NCI-H460 (cell line): ENCODE measurements at places on chromosomes 16 and 17. TPM values are rescaled to one million over a fixed set of nuclear protein-coding genes. Genes with fewer than 3 reads are reported as not detected.

The TOX3 gene
- total RNA-seq, result not detected in 2 replicates

The CES5A gene
- not detected in 2 replicates for total RNA-seq

The TBC1D16 gene
- 12.3 and 12.4 TPM in 2 replicates for total RNA-seq

The KRTAP4-4 gene
- not detected in 2 replicates for total RNA-seq

The CCL14 gene
- not detected in 2 replicates for total RNA-seq

The PIK3R6 gene
- not detected in 2 replicates for total RNA-seq

The HOXB3 gene
- 1.4 and 5.3 TPM in 2 replicates for total RNA-seq

The KRT39 gene
- total RNA-seq, result not detected in 2 replicates

- no peak for DNase-seq
Measured at GRCh38 chr17:59504821-59505220, 60.6 kb upstream of the DHX40 start.

DNA sequence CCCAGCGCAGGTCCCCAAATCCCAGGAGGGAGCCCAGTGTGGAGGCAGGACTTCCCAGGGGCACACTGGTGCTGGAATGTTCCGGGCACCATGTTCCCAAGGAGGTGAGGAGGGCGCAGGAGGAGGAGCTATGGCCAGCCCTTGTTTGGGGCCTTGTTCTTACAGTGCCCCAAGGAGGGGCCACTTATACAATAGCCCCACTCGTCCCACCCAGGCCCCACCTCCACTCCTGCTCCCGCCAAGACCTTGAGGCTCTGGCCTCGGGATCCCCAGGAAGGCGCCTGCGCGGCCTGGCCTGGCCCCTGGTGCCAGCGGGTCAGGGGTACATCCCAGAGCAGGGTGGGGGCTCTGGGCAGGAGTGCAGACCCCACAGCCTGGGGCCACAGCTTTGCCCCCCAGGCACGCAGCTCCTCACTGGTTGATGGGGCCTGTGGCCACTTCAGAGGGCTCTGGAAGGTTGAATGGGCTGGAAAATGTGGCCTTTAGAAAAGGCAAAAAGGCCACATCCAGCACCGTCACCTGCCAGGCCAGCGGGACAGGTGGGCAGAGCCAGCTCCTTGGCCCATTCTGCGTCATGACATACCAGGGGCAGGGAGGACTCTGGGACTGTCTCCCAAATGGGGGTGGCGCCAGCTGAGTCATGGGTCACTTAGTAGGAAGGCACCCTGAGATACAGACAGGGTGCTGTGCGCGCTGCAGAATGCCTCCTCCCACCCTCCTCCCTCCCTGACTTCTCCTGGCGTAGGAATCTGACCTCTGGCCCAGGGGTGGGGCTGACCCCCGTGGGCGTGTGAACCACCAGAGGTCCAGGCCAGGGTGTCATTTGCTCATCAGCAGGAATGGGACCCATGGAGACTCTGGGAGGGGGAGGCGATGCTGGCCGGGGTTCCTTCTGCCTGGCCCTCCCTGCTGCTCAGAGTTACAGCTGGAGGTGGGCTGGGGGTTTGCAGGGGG is 32.3 kb upstream of the PVALEF start:
- DNase-seq, result no peak

DNA sequence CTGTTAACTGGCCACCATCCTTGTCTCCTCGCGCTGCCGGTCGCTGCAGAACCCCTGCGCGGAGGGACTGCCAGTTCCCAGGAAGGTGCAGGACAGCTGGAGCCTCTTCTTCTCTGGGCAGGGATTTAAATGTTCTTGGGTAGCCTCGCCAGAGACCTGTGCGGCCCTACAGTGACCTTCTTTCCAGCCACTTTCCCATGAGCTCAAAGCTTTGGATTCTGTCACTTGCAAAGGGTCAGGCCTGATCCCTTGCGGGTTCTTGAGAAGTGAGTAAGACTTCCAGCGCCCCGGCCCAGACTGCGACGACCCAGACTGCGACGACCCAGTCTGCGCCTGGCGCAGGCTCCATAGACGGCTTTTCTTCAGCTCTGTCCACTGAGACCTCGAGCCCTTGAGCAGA is 1.4 kb upstream of the SLFN5 start:
- no peak for DNase-seq

DNA sequence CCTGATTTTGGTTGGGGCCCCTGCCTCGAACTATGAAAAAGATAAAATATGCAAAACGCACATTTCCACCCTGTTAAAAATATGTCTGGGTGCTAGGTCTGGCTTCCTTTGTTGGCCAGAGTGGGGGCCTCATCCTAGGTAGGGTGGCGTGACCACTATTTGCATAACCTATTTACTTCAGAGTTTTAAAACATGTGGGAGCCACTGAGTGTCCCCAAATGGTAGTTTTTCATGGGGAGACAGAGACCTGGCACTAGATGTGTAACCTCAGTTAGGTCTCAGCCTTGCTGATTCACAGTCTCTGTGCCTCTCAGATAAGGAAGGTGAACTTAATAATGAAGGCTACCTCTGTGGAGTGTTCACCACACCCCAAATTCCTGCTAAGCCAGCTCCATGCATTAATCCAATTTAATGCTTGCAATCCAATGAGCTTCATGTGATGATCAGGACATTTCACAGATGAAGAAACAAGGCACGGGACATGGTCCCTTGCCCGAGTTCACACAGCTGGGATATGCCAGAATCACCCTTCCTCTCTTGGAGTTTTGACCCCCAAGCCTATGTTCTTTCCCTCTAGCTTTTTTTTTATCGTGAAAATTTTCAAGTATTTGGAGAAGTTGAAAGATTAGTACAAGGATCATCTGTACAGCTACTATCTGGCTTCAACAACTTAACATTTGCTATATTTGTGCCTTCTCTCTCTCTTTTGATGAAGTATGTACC is 103.4 kb downstream of the IRF8 start:
- no peak for DNase-seq

- DNase-seq, result no peak
Measured at GRCh38 chr17:61380217-61380835, 19.3 kb upstream of the TBX2 start.

DNA sequence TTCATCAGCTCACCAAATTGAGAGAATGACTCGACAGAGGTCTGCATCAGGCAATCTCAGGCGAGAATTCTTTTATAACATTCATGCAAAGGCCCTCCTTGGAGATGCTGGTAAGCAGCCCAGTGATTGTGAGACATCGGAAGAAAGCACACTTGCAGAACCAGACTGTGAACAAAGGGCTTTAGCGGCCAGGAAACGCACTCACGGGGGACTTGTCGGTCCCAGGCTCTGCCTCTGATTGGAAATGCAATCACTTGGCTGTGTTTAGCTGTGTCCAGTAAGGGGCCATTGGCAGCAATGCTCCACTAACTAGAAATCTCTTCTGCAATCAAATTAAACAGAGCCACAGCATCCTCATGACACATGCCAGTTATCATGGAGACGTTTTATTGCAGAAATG is 226.7 kb upstream of the CDH13 start:
- DNase-seq, result no peak

DNA sequence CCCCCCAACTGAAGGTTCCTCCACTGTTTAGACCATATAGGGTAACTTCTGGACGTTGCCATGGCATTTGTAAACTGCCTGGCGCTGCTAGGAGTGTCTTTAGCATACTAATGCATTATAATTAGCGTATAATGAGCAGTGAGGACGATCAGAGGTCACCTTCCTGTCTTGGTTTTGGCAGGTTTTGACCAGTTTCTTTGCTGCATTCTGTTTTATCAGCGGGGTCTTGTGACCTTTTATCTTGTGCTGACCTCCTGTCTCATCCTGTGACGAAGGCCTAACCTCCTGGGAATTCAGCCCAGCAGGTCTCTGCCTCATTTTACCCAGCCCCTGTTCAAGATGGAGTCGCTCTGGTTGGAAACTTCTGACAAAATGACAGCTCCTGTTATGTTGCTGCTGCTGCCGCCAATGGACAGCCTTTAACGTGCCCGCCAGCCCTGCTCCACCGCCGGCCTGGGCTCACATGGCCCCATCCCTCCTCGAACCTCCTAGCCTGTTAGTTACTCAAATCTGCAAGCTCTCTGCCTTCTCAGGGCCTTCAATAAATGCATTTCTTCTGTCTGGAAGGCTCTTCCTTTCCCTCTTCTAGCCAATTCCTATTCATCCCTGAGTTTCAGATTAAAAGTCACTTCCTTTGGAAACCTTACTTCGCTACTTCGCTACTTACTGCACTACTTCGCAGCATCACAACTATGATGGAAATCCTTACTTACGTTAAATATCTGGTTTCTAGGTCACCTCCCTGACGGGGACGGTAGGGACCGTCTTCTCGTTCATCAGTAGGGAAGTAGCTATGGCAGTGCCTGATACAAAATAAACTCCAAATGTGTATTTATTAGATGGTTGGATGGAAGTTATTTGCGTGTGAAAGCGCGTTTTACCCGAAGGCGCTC is 640 bp upstream of the NAGLU start:
- no peak for DNase-seq

GRCh38 chr17:81234940-81235821 is 3.7 kb downstream of the TEPSIN start:
- DNase-seq, result no peak

DNA sequence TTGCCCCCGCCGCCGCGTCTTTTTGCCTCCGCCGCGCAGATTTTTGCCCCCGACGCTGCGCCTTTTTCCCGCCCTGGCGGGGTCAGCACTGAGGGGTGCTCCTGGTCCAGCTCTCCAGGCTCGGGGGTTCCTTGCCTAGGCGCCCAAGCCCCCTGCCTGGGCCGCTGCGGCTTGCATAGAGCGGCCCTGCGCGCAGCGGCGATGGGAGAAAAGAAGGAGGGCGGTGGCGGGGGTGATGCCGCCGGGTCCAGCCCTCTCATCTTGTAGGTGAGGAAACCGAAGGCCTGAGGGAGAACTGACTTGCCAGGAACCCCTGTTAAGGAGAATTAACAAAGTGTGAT is 330.8 kb upstream of the WSB1 start:
- DNase-seq, result no peak

DNA sequence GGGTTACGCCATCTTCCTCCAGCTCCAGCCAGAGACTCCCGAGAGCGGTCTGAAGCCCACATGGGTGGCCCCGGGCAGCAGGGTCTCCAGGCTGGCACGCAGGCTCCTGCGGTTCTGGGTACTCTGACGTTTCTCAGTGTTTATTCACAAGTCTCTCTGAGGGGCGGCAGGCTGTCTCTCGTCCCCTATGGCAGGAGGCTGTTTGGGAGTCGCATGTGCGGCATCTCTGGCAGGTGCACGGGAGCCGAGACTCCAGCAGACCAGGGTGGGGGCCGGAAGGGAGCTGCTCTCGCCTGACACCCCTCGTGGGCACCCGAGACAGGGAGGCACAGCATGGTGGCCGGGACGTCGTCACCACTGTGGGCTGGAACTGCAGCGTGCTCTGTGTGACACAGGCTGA is 48.1 kb downstream of the ZNF778 start:
- no peak for DNase-seq

GRCh38 chr17:33522623-33523022 is 229.5 kb upstream of the ASIC2 start:
- no peak for DNase-seq

DNA sequence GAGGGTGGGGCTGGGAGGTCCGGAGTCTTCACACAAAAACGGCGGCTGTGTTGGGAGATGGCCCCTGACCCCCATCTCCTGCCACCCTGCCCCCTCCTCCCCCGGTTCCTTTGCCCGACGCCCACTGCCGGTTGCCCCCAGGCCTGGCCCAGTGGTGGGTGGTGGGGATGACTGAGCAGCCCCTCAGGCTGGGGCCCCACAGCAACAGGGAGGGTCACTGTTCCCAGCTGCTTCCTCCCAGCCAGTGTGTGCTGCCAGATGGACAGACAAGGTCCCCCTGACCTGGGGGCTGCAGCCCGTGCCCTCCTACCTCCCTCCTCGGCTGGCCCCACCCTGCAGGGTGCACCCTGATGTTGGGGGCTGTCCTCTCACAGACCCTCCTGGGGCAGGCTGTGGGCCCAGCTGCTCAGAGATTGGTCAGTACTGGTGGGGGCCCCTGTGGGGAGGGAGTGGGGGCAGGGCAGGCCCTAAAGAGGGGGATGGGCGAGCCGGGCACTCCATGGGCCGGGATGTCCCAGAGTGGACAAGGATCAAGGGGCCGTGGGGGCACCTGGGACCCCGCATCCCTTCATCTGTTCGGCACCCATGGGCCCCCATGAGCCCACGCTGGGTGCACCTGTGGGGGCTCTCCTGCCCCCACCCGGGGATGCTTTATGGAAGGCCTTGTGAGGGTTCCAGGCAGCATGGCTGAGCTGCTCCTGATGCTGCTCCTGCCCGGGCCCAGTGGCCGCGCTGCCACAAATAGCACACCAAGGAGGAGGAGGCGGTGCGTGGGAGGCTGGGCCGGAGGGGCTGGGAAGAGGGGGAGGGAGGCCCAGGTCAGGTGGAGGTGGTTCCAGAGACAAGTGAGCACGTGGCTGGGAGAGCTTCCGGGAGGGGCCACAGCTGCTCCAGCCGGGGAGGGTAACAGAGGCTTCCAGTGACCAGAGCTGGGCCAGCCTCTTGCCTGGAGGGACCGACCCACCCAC is 5.1 kb downstream of the C1QTNF8 start:
- no peak for DNase-seq

DNA sequence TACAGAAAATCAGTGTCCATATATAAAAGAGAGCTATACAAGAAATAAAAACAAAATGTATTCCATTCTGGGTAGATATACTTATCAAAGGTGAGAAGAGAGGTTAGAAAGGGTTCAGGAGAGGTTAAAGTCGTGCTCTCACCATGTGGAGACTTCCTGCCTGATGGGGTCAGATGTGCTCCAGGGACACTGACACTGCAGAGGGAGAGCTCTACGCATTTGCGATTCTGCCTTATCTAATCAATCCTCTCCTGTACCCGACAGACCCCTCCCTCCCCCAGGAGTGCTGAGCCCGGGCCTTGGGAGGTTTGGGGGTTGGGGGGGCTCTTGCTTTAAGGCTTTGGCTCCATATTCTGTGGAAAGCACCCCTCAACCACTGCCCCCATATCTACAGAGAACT is 16.6 kb upstream of the SLC5A11 start:
- no peak for DNase-seq

GRCh38 chr17:4109449-4109848 is 33.4 kb downstream of the ZZEF1 start:
- DNase-seq, result no peak

DNA sequence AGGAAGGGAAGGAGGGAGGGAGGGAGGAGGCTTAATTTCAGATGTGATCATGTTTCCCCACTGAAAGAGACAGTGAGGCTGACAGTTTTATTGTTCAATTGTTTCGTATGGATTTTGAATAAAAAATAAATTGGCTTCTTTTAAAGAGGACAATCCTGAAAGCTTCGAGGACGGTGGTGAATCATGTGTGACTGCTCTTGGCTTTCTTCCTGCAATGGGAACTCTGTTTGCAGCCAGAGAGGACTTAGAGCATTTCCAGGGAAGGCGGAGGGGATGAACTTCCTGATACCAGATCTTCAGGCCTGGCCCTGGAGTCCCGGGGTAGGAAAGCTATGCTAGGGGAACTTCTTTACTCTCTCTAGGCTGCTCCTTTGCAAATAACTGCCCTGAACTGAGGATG is 72.8 kb upstream of the C16orf82 start:
- DNase-seq, result no peak
